ENCODE measurements at places on chromosomes 4 and X. TPM values are rescaled to one million over a fixed set of nuclear protein-coding genes. Genes with fewer than 3 reads are reported as not detected.

- no peak for DNase-seq
These were observed 3.3 kb downstream of the COL4A5 start for GRCh38 chrX:108442901-108443464.

DNA sequence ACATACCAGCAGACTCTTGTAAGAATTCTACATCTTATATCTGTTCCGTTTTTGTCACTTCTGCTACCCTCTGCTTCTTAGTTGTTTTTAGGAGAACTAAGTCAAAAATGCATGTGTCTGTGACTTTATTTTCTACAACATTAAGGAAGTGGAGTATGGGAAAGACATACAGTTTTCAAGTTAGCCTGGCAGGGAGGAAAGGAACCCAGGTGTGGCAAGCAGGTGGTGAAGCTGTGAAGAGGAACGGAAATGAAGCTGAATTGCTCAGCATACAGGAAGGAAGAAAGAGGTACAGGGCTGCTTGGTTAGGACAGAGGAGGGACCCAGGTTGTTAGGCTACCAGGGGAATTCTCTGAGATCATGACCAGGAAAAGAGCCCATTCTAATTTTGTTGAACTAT, 9.4 kb downstream of the GPRIN3 start:
- no peak for DNase-seq

GRCh38 chr4:70721747-70722146, at the start of gene RUFY3:
Gene RUFY3, plus strand, starts transcription at chr4:70721964. Its CDS starts 610 bp downstream, at chr4:70722574.
- DNase-seq: no peak

DNA sequence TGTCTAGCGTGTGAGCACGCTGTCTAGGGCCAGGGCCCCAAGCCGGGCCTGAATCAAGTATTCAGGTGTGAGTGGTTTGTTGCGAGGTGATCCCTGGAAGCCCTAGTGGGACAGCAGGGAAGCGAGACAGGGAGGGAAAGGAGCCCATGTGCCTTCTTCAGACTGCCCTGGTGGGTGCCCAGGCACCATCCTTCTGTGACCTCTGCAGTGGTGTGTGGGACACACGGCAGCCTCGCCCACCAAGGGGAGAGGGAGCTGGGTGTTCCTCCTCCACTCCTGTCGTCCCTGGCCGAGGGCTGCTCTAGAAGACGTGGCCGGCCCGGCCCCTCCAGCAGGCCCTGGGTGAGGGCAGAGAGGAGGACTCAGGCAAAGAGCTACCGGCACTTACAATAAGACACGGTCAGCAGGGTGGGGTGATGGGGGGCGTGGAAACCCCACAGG, 47.4 kb downstream of the HTRA3 start:
- peak; percentile 45 for DNase-seq

The ERVMER34-1 gene
- total RNA-seq: not detected

- no peak for DNase-seq
These were observed 269.9 kb upstream of the FAT4 start for GRCh38 chr4:125044886-125045285.

All from activated naive CD4-positive, alpha-beta T cell treated with anti-CD3 and anti-CD28 coated beads, Interleukin-2, amount 50 U/mL, for 72 hours (primary cell).